ENCODE measurements at places on chromosomes 7 and 10.

DNA sequence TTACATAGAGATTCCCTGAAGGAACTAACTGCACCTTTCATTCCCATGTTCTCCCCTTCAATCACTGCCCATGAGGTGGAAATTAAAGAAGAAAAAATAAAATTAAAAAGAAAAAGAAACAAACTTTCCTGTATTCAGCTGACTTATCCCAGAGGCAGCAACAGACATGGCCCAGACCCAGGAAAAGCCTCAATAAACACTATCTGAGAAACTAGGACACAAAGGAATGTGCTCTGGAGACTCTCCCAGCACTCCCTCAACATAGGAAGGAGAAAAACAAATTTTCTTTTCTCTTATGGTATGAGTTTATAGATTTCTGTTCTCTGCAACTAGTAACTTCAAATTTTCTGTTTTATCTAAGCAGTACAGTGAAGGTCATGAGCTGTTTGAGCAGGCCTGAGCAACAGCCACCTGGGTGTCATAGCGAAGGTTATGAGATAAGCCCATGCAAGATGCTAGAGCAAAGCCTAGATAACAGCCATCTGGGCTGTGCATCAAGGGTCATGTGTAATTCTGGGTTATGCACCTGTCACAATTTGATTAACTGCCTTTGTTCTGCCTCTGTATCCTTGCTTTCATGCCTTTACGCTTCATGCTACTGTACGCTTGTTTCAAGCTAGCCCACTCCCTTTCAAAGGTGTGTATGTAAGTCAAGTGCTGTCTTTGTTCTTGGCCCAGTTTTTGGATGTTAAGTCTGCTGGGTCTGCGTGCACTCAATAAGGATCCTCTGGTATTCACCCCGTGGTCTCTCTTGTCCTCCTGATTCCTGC lies 11.0 kb upstream of the OR6B1 start:
- no peak for DNase-seq

DNA sequence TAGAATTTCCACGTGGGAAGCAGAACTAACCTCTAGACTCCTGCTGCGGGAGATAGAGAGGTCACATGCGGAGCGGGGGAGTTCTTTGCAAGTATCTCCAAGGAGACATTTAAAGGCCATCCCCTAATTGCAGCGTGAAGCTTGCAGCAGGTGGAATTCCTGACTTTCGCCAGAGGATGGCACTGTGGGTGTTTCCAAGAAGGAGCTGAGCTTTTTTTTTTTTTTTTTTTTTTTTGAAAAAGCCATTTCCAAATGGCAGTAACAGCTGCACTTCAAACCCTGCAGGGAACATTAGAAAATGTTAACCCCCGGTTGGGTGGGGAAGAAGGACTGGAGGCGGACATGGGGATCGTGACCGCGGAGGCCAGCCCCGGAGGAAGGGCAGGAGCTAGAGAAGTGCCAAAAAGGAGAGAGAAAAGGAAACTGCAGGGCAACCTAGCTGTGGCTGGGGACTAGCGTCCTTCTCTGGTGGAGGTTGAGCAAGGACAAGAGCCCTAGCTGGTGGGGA lies 487.7 kb downstream of the TYW1 start:
- peak; percentile 52 for DNase-seq

DNA sequence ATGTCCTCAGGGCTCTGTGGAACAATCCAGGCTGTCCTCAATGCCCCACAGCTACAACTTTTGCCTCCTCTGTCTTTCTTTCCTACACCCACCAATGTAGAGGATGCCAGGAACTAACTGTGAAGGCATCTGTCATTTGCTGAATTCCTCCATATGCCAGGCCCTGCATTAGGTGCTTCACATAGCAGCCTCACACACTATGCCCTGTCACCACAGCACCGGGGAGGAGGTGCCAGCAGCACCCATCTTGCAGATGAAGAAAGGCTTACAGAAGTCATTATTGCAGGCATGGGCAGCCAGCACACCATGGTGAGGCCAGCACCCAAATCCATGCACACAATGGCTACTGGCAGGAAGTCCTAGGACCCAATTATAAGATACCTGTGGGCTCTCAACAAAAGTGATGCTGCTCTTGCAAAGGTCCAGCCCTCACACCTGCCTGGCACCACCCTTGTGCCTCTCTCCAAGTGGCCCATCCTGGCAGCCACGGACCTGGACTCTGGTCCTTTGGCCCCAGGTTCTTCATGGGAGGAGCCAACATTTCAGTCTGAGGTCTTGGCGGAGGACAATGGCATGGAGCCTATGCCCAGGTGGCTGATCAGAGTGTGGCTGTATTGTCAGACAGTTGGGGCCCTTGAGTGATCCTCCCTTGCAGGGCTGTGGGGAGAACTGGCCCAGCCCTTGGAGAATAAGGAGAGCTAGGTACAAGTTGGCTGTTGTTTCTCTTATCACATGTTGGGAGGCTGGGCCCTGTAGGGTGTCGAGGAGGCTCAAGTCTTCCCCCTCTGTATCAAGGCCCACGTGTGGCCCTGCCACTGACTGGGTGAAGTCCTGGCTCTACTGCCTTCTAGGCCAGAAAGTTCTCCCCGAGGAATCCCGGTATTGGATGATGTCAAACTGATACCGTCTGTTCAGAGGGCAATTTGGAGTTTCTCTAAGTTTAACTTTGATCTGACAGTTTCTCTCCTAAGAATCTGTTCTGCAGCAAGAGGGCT lies 14.4 kb upstream of the MYL7 start:
- no peak for DNase-seq

DNA sequence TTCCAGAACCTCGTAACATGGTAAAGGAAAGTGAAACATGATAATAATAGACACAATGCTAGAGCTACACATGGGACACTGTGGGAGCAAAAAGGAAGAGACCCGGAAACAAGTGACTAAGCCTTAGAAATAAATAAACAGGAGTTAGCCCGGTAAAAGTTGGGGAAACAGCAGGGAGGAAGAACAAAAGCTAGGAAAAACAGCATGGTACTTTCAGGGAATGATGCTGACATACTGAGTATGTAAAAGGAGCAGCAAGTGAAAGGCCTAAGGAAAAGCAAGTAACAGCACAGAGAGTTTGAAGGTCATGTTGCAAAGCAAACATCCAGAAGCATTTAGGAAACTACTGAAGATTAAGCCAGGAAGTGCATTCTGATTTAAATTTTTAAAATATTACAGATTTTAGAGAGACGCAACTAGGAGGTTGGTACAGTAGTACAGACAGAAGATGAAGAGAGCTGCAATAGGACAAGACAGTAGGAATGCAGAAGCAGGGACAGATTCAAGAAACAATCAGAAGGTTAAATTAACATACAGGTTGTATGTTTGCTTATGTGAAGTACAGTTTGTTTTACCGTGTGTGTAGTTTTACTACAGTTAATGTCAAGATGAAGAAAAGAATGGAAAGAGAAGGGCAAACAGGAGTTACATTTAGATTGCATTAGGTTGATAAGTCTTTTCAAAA lies 63.7 kb downstream of the ARHGAP12 start:
- DNase-seq = no peak

DNA sequence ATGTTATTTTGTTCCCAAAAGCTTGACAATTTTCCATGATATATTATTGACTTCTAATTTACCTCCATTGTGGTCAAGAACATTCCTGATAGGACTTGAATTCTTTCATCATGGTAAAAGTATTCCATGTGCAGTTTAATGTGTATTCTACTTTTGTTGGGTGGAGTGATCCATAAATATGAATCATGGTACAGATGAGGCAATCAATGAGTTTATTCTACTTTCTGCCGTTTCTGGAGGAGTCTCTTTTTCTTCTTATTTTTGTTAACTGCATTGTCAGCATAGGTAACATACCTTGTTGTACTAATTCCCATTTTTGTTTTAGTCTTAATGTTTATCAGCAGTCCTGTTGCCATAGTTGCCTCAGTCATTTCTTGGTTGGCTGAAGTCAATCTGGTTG lies 69.6 kb downstream of the SHOC2 start:
- no peak for DNase-seq

DNA sequence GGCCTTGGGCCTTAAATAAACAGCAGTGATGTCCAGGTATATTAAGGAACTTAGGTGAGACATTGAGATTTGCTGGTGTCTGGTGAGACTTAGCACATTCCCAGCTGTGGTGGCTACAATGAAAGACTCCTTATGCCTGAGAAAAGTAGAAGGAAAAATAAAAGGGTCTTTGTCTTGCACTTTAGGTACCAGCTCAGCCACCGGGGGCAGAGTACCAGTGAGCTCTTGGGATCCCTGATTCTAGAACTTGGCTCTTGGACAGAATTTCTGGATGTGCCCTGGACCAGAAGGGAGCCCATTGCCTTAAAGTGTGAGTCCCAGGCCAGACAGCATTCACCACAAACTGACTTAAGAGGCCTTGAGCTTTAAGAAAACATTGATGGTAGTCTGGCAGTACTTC lies 1038.7 kb downstream of the SORCS3 start:
- DNase-seq = no peak

GRCh38 chr7:134685250-134685649 lies 38.6 kb downstream of the BPGM start:
- no peak for DNase-seq

- DNase-seq = peak; percentile 91
These were observed 50.6 kb downstream of the PWWP2B start for GRCh38 chr10:132447446-132448247.

DNA sequence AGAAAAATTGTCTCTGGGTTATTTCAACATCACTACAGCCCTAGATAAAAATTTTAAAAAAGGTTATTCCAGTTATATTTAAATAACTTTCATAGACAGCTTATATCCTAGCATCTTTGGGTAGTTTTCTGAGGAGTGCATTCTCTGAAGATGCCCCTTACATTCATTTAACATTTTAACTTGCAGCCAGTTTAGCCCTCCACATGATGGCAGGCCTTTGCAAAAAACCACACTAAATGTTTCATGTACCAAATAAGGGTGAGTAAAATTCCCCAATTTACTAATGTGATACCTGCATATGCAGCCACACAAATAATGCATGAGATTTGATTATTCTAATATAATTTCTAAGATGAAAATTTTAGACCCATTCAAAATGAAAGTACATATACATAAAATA lies 108.4 kb upstream of the ZWINT start:
- no peak for DNase-seq

DNA sequence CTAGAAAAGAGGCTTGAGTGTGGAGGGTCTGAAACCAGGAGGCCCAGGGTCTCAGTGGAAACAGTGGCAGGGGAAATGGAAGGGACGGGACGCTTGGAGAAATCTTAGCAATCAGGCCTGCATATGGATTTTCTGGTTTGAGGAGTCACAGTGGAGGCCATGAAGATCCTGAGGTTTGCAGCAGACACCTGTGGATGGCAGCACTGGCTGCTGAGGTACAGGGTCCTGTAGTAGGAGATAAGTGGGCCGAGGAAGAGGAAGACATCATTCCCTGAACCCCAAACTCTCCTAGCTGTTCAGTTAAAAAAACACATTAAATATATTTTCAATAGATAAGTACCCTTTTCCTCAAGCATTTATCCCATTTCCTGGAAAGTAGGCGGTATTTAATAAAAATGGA lies 208.8 kb upstream of the IGFBP3 start:
- DNase-seq = no peak

- DNase-seq = no peak
These were observed 4.0 kb upstream of the PKD1L1 start for GRCh38 chr7:47952224-47952623.

DNA sequence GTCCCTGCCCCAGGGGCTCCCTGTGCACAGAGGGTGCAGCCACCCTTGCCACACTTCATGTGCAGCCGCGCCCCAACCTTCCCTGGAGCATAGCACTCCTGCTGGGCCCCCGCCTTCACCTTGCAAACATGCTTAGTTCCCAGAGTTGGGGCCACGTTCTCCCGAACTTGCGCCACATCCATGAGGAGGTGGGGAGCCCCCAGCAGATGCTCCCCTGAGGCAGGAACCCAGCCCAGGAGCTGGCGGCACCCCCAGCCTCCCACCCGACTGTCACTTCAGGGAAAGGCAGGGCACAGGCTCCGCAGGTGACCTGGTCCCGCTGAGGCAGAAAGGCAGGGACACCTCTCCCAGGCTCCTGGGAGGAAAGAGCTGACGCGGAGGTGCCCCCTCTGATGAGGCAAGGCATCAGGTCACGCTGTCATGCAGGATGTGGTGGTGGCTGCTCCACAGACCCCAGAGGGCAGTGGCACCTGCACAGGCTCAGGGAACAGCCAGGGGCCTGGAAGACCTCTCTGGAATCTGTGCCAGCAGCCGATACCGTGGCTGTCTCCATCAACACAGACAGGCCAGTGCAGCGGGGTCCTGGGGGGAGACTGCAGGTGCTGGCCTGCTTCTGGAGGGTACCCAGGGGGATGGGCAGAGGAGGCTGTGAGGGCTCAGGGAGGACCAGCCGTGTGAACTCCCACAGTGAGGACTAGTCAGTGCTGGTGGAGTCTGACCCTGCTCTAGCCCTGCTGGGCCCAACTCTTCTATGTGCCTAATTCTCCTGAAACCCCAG lies 221.3 kb downstream of the MAD1L1 start:
- DNase-seq = no peak

GRCh38 chr7:145909991-145910513 lies 206.5 kb upstream of the CNTNAP2 start:
- no peak for DNase-seq

DNA sequence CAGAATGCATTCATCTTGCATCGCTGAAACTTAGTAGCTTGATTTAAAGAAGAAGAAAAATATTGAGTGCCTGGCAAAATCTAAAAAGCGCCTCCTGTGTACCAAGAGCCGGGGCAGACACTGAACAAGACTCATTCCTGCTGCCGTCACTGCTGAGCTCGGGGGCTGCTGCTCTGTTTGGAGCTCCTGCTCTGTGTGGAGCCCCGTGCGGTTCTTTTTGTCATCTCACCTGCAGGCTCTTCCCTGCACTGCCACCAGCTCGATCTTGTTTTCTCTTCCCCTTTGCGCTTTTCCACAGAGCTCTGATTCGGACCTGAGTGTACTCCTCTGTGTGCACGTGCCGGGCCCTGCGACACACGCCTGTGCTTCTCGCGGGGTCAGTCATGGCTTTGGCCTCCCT lies 462.1 kb upstream of the DPP6 start:
- DNase-seq = no peak

DNA sequence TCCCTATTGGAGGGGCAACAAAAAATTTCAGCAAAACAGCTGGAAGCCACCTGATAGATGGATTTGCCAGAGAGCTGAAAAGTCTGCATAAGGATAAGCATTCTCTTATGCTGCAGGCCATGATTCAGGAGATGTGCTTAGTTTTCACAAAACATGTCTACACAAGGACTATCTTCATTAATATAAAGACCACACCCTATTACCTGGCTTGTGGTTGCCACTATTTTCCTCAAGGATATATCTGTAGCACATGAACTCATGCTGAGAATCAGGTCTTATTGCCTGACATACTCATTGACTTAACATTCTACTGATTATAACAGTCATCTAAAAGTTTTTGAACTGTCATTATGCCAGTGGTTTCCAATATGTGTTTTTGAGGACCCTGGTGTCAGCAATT lies 7.1 kb upstream of the COL17A1 start:
- DNase-seq = no peak

Data from activated CD4-positive, alpha-beta T cell treated with anti-CD3 and anti-CD28 coated beads for 36 hours (primary cell).